ENCODE measurements at places on chromosomes 16 and 17. TPM values are rescaled to one million over a fixed set of nuclear protein-coding genes. Genes with fewer than 3 reads are reported as not detected.
A peak's percentile ranks its signal among the peaks of the same experiment; 100 is the strongest.

GRCh38 chr16:10616419-10616755 lies 36.0 kb upstream of the EMP2 start:
- no peak for DNase-seq

The ZNF385C gene
- total RNA-seq, result not detected

- DNase-seq, result no peak
These were observed 74.1 kb downstream of the SOCS1 start for GRCh38 chr16:11181899-11182279.

DNA sequence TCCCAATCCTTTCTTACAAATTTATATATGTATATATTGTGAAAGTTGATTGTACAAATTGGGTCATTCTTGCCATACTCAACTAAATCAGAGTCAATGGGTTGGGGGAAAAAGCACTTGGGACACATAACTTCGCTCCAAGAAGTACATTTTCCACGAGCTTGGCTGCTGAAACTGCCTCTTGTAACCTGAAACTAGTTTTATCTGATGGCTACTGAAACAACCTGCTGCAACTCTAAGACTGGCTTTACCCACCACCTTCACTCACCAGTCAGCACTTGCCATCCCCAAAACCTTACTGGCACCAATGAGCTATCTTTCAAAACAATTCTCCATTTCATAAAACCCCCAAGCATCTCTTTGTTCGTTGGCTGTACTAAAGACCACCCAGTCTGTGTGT lies 14.5 kb upstream of the MYCBPAP start:
- no peak for DNase-seq

DNA sequence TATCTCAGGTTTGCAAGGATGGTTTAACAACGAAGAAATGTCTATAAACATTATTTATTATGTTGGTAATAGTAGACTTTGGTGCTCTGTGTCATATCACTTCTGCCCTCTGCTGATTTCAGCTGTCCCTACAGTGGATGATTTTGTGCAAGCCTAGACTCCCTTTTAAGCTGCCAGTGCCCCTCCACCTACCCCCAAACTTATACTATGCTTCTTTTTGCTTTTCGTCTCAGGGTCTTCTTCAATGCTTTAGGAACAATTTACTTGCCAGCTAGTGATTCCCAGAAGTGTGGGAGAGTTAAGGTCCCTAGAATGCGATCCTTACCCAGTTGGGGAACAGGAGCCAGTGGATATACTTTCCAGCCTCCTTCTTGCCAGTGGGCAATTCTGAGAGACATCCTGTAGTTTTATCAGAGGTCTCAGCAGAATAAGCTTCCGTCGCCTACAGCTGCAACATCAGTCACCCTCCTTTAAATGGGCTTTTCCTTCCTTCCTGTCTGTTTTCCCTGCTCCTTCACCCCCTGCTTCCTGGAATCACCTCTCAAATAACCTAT lies 4.1 kb downstream of the ICAM2 start:
- DNase-seq, result no peak

The WDR45B gene
- total RNA-seq, result 32.0 TPM

The TBC1D3D gene
- not detected for total RNA-seq

The EMP2 gene
- total RNA-seq, result 6.8 TPM

DNA sequence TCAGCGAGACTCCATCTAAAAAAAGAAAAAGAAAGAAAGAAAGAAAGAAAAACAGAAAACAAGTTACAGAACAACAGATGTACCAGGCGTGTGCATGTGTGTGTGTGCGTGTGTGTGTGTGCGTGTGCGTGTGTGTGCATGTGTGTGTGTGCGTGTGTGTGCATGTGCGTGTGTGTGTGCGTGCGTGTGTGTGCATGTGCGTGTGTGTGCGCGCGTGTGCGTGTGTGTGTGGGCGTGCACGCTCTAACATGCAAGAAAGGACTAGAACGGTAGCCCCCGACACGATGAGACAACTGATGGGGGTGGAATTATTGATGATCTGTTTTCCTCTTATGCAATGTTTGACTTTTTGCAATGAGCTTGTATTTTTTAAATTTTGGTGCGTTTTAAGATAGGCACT lies 1.6 kb downstream of the ALDH3A1 start:
- no peak for DNase-seq

DNA sequence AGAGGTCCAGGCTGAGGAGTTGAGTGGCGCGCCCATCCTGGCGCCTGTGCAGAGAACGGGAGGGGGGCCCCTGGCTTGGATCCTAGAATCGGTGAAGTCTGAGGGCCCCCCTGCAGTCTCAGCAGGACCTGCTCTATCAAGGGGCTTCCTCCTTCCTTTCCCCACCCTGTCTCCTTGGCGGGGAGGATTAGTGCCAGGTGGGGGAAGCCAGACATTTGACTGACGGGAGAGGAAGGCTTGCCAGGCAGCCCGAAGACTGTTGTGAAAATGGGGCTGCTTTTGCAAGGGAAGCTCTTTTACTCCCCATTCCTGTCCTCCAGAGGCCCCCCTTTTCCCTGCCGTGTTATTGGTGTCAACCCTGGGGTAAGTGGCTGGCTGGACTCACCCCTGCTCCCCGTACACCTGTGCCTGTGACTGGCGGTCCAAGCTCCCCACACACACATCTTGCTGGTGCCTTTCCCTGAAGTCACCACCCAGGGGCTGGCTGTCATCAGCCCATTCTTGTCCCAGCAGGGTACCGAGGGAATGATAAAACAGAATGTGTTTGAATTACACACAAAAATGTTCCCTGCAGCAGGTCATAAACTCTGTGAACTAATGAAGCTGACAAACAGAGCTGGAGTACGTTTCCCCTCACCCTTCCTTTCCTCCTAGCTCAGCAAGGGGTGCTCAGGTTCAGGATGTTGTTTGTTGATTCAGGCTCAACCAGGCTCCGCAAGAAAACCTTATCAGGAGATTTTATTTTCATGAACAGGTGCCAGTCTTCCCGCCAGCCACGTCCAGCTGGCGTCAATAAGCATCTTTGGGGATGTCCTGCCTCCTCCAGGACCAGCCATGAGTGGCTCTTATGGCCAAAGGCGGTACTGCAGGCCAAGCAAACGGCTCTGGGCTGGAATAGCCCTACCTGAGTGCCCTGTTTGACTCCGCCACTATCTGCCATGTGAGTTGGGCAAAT lies 4.4 kb upstream of the ARMC7 start:
- DNase-seq, result peak; percentile 36

- DNase-seq, result no peak
These were observed 246.8 kb downstream of the RBFOX1 start for GRCh38 chr16:7579454-7579853.
